ENCODE measurements at places on chromosomes 1 and 21.
A peak's percentile ranks its signal among the peaks of the same experiment; 100 is the strongest.

DNA sequence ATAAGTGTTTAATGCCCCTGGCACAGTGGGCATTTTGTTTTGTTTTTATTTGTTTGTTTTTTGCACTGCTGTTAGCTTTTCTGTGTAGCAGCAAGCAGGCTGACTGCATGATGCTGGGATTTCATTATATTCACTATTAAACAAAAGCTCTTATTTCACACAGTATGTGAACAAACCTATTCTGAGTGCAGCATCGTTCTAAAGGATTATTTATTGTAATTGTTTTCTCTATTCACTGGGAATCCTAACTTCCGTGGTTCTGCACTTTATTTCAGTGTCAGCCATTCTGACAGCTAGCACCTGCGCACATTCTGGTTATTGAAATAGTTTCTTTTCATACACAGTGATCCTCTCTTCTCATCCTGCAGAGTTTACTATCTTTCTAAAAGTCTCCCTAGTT is 595.0 kb downstream of the NEGR1 start:
- DNase-seq, result no peak

GRCh38 chr1:214514032-214514818 is 37.2 kb downstream of the PTPN14 start:
- DNase-seq, result no peak

GRCh38 chr1:29119121-29119929 is 4.4 kb downstream of the TMEM200B start:
- no peak for DNase-seq

- DNase-seq, result no peak
Measured at GRCh38 chr1:52550447-52550846, 2.4 kb downstream of the TUT4 start.

DNA sequence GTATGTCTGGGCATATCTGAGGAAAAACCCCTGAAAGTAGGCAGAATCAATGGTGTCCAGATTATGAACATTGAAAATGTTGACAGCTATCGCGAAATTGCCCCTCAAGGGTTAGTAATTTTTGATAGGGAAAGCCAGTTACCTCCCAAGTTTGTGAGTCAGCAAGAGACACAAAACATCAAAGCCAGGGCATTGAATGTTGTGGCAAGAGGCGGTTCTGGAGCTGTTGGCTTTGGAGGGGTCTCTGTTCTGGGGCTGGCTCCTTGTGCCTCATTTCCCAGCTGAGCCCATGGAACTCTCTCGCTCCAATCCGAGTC is 10.6 kb upstream of the S100A11 start:
- no peak for DNase-seq

DNA sequence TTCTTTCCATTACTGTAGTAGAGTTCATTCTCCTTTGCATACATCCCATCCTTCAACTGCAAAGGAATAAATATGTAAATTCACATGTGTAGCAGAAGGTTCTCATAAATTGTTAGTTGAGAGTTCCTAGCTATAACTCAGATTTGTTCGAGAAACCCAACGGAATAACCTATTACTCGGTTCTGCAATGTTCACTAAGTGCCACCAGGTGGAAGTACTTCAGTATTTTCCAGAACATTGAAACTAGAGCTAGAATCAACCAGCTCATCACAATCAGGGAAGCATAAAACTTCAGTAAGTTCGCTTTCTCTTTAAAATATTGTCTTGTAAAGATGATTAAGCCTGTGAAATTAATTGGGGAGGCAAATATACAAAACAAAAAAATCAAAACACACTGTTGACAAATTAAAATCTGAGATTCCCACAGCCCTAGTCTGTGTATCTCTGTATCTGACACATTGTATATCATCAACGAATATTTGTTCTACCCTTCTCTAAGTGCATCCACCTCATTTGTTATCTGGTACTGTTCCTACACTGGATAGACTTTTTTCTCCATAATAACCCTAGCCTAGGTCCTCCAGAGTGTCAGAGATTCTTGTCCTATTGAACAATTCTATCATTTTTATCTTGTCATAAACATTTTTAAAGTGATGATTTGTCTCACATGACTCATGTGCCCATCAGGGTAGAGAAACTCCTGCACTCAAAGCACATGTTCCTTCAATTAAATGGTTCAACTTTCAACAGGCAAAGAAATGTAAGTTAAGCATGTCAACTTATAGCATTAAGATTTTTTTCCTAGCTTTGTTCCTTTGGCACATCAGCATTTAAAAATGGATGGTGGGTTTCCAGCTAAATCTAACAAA is 31.9 kb downstream of the MROH9 start:
- DNase-seq, result peak; percentile 38

- no peak for DNase-seq
Measured at GRCh38 chr1:43547538-43548072, 16.9 kb downstream of the PTPRF start.

DNA sequence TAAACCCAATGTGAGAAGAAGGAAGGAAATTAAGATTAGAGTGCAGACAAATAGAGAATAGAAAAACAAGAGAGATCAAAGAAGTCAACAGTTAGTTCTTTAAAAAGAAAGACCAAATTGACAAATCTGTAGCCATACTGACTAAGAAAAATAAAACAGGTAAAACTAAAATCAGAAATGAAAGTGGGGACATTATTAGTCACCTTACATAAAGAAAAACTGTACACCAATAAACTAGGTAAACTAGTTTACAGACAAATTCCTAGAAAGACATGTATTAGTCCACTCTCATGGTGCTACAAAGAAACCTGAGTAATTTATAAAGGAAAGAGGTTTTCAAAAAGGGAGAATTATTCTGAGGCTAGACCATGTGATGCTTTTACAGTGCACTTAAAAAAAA is 22.3 kb downstream of the BLZF1 start:
- no peak for DNase-seq

GRCh38 chr1:24414775-24415333 is 748 bp upstream of the NIPAL3 start:
- peak; percentile 38 for DNase-seq

- DNase-seq, result no peak
Measured at GRCh38 chr1:53653631-53654030, 85.3 kb downstream of the GLIS1 start.

- no peak for DNase-seq
Measured at GRCh38 chr1:43620956-43621355, 29.0 kb upstream of the KDM4A start.

GRCh38 chr1:17667641-17668040 is 87.5 kb upstream of the ACTL8 start:
- no peak for DNase-seq

DNA sequence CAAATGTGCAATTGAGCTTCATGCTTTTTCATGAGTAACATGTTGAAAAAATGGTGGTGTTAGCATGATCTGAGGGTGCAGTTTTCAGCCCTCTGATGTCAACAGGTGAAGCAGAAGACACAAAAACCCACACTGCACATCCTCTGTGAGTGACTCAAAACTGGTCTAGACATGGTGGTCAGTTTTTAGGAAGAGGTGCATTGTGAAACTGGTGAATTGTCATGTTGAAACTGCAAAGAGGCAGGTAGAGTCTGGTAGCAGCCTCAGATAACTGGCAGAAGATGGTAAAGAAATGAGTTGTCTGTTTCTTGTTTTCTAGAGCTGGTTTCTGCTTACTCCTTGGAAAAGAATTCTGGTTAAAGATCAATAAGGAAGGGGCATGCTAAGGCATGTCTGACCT is 97.3 kb upstream of the HMCN1 start:
- DNase-seq, result no peak

DNA sequence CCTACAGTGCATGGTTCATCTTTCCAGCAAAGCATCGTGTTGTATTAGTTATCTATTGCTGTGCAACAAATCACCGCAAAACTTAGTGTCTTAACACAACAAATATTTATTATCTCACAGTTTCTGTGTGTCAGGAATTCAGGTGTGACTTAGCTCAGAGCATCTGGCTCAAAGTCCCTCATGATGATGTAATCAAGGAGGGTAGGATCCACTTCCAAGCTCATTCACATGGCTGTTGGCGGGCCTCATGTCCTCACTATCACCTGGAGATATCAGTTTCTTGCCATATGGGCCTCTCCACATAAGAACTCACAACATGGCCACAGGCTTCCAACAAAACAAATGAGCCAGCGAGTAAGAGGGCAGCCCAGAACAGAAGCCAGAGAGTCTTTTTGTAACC is 135.6 kb upstream of the GJB5 start:
- DNase-seq, result no peak

GRCh38 chr1:83704350-83704749 is 294.6 kb downstream of the TTLL7 start:
- DNase-seq, result no peak

DNA sequence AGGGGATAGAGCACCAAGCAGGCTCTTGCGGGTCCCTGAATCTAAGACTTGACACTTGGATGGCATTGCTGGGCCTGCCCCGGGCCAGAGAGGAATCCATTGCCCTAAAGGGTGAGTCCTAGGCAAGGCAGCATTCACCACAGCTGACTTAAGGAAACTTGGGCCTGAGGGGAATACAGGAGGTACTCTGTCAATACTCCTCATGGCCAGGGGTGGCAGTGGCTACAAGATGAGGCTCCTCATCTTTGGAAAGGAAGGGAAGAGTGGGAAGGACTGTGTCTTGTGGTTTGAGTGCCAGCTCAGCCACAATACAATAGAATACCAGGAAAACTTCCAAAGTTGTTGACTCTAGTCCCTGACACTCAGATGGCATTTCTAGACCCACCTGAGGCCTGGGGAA is 5.1 kb downstream of the KRTAP22-1 start:
- no peak for DNase-seq

- DNase-seq, result peak; percentile 28
Measured at GRCh38 chr1:80310703-80311245, 1304.2 kb upstream of the ADGRL4 start.

DNA sequence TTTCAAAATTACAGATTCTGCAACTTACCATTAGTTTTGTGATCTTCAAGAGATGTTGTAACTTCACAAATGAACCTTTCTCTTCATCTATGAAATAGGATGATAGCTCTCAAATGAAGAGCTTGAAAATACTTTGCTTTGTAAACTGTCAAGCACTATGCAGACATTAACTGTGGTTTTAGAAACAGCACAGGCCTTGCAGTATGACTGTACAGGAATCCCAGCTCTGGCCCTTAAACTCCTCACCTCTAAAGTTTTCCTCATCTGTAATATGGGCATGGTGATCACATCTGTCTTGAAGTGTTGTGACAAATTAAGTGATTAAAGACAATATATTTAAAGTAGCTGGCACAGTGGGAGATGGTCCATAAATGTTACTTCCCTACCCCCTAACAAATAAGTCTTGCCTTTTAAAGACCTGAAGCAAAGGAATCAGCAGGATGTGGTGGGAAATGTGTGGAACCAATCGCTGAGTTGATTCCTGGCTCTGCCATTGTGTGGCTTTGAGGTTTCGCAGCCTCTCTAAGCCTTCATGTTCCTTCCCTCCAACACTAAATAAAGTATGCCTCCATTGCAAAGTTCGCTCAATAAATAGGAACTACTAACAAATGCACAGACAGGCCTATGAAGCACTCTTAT is 5.5 kb upstream of the PTP4A2 start:
- peak; percentile 15 for DNase-seq

- DNase-seq, result peak; percentile 42
Measured at GRCh38 chr1:52365071-52365745, 797 bp downstream of the CC2D1B start.

DNA sequence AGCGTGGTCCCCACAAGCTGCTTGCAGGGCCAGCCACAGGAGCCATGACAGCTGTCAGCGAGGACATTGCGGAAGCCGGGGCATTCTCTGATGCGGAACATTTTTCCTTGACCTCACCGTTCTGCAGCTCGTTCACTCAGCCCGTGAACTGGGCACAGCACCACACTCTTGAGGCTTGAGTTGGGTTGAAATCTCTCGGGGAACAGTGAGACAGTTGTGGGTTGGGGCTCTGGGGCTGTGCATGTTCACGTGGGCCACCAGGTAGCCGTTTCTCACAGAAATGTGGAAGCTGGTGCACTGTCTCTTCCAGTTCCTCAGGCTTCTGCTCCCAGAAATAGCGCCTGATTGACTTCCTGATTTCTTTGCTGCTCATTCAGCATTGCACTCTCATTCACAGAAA is 69.8 kb downstream of the SPSB1 start:
- DNase-seq, result no peak

GRCh38 chr1:226891846-226892523 is 21.6 kb downstream of the PSEN2 start:
- DNase-seq, result no peak

- DNase-seq, result no peak
Measured at GRCh38 chr1:152050886-152051675, 14.3 kb upstream of the S100A11 start.

GRCh38 chr1:42165511-42166210 is 1.1 kb upstream of the GUCA2A start:
- no peak for DNase-seq

GRCh38 chr1:241696172-241696814 is 44.2 kb downstream of the WDR64 start:
- DNase-seq, result no peak

DNA sequence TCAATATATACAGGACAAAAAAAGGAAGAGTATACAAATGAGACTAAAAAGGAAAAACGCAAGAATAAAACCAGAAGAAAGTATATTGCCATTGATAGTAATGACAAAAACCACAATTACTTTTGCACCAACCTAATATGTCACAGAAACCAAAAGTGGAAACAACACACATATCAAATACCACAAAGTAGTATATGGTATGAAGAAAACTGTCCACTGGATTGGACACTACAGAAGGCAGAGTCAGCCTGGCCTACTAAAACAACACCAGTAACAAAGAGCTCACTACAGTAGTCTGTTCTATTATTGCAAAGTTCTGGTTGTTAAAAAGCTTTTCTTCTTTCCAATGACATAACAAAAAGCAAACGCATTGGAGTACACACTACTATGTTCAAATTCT is 17.7 kb downstream of the TESK2 start:
- DNase-seq, result no peak

Data from G401 (cell line).